Naive thymus-derived CD4-positive, alpha-beta T cell (primary cell): ENCODE measurements at places on chromosomes 2 and 18. TPM values are rescaled to one million over a fixed set of nuclear protein-coding genes. Genes with fewer than 3 reads are reported as not detected.

GRCh38 chr2:182266909-182267308 lies 159.9 kb downstream of the PDE1A start:
- no peak for DNase-seq

DNA sequence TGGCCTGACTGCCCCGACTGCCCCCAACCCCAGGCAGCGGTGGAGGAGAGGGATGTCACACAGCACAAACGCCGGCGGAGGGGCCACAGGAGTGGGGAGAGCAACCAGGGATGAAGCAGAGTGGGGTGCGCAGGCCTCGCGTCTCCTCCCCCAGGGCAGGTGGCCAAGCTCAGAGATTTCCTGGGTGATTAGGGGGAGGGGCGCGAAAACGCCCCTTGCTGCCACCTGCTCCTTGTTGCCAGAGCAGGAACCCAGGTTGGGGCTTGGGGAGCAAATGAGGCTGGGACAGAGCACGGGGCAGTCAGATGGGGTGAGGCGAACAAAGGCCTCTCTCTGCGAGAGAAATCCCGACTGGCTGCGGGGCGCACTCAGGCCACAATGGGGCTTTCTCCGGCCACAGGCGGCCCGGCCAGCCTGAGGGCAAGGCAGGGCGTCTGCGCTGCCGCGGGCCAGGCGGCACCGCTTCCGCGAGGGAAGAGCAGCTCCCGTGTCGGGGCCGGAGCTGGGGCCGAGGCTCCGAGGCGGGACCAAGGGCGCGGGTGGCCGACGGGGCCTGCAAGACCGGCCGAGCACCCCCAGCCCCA lies 11.5 kb downstream of the TEX44 start:
- DNase-seq: no peak

LAMA1 gene
- not detected for total RNA-seq

DNA sequence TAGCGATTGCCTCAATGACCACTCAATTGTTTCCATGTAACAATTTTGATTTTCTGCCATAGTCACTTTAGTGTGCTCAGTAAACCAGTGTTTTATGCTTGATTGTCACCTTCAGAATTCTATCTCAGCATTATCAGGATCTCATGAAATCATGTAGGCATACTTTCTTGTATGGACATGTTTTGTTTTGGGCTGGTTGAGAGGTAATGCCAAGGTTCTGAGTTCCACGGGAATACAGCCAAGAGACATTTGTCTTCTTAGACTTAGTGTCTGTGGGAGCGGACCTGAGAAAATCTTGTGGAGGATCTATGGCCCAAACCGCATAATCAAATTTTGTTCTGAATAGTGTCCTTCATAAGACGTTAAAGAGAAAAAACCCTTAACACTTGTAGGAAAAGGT lies 10.2 kb downstream of the MSTN start:
- no peak for DNase-seq

DNA sequence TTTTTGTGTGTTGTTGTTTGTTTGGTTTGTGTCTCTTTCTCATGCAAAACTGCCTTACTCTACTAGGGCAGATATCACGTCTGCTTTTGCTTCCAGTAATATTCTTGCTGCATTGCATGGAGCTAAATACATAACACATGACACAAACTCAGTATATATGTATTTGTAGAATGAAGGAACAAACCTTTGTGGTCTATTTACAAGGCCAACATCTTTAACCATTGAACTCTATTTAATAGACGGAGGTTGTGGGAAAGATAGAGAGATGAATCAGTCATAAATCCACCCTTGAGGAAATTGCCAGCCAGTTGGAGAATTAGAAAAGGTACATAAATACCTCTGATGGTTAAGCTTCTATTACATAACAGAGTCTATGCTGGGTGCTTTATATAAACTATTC lies 26.0 kb upstream of the IL1RL1 start:
- no peak for DNase-seq
